ENCODE measurements at places on chromosomes 4 and X.

- no peak for DNase-seq
Measured at GRCh38 chr4:26839534-26839951, 21.1 kb upstream of the STIM2 start.

DNA sequence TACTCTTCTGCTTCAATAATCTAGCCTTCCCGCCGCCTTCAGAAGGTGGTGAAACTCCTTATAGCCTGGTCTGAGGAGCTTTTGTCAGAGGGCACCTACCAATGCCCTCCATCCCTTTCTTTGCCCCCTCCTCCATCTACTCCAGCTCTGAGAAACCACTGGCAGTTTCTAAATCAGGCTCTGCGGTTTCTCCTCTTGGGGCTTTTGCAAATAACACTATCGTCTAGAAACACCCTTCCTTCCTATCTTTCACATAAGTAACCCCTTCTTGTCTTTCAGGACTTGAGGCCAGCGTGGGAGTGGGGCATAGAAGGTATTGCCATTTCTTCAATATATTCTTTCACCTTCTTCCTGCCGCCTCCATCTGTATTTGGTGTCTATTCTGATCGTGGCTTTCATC is 1.2 kb upstream of the EFHC2 start:
- DNase-seq: no peak

DNA sequence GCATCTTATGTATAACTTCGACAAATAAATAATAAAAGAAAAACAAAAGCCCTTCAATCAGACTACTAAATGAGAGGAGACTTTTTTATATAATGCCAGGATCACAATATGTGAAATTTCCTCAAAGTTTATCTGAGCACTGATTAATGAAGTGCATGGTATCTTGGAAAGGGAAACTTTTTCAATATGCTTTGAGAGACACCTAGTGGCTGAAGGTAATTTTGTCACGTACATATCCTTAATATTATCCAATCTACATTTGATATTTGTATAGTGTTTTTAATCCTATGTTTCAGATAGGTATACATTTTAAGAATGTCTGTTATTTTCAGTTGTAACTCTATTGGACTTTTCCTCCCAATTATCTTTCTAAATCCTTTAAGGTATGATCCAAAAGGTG is 146.8 kb downstream of the KLHL4 start:
- no peak for DNase-seq

DNA sequence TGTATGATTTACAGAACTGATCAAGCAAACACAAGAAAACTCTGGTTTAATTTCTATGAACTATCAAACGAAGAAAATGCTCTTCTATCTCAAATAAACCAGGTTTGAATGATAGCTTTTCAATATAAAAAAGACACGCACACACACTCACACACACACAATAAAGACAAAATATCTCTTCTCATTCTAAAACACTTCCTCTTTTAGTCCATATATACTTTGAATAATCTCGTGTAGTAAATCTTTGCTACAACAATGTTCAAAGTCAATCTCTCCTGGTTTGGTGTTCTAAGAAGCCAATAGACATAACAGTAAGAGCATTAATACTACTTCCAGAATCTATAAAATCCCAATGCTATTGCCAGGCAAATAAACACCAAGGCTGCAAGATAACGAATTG is 13.3 kb downstream of the CXCL2 start:
- no peak for DNase-seq

- DNase-seq: no peak
Measured at GRCh38 chr4:82267506-82267905, 106.3 kb downstream of the HNRNPD start.

DNA sequence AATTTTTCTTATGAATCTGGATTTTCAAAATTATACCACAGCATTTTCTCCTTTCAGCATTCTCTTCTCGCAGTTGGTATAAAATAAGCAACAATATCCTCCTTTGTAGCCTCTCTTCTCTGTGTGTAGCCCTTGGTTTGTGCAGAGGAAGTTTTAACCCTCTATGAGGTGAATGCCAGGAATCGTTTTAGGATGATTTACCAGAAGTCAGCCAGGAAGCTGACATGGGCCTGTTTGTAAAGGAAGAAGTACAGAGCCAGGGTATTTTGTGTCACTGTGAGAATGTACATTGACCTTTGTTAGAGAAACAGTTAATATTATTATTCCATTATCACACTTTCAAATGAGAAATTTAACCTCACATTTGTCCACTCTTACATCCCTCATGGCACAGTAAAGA is 88.9 kb upstream of the RPL34 start:
- DNase-seq: no peak

GRCh38 chrX:148120151-148120550 is 139.0 kb downstream of the FMR1NB start:
- no peak for DNase-seq

- DNase-seq: no peak
Measured at GRCh38 chrX:141405486-141405852, 163.2 kb upstream of the SPANXC start.

- DNase-seq: no peak
Measured at GRCh38 chrX:72040506-72040905, 91.2 kb downstream of the RTL5 start.

DNA sequence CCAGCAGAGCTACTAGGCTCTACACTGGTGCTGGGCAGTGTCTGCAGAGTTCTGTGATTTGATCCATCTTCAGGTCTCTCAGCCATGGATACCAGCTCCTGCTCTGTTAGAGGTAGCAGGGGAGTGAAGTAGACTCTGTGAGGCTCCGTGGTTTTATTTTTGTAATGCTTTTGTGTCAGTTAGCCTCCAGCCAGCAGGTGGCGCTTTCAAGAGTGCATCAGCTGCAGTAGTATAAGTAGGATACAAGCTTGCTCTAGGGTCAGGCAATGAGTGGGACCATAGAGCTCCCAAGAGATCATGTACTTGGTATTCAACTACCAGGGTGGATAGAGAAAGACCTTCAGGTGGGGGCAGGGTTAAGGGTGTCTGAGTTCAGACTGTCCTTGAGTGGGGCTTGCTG is 362.5 kb upstream of the TRAM1L1 start:
- DNase-seq: no peak

DNA sequence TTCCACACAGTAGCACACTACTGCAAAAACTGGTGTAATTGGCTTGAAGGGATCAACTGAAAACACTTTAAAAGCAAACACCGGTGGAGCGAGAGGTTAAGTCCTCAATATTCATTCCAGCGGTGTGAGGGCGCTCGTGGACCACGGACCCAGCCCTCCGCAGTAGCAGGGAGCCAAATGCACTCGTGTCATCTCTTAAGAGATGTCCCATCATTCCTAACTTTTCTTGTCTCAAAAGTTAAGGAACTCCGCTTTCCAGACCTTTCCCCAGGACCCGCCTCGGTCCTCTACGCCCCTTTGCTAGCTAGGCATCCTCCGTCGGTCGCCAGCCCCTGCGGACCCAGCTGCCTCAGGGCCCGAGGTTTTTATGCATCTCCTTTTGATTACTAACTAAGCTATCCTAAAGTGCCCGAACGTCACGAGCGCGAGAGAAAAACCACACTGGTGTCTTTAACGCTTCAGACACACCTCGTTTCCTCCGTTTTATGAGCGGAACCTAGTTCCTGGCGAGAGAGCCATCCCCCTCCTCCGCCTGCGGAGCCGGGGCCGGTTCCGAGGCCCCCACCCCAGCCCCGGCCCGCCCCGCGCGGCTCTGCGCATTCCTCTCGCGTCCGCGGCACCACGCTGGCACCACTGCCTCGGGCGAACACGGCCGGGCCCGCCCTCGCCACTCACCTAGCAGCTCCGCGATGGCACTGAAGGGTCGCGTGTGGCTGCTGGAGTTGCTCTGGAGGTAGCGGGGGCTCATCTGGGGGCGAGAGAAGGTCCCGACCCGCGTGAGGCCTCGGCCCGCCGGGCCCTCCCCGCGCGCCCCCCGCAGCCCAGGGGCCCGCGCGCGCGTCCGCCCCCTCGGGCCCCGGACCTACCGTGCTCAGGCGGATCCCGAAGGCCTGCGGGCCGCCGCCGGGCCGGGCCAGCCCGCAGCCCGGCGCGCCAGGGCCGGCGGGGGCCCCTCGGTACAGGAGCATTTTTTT is 723 bp downstream of the MORC4 start:
- peak; percentile 27 for DNase-seq

- no peak for DNase-seq
Measured at GRCh38 chrX:9912351-9913145, 54.6 kb upstream of the CLDN34 start.

- peak; percentile 26 for DNase-seq
Measured at GRCh38 chr4:184649971-184650855, 675 bp downstream of the PRIMPOL start.

- DNase-seq: no peak
Measured at GRCh38 chr4:77819404-77819842, 255 bp upstream of the CNOT6L start.

- DNase-seq: no peak
Measured at GRCh38 chrX:11439846-11440245, 146.6 kb downstream of the AMELX start.

DNA sequence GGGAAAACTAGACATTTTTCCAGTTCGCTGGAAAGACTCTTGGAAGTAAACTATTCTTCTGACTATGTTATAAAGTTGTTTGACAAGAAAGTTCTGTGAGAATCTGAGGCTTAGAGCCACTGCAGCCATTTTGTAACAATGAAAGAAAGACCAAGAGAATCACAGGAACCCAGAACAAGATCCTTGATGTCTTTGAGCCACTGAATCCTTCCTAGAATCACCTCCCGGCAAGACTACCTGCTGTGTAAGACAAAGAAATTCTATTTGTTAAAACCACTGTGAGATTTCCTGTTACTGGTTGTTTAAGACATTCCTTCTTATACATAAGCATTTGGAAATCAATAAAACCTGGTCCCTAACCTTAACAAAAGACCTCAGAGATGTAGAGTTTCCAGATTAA is 175.7 kb upstream of the RASGEF1B start:
- no peak for DNase-seq

GRCh38 chr4:38094419-38094818 is 134.2 kb downstream of the PTTG2 start:
- DNase-seq: no peak

- no peak for DNase-seq
Measured at GRCh38 chr4:54475546-54475945, 182.2 kb upstream of the KIT start.

DNA sequence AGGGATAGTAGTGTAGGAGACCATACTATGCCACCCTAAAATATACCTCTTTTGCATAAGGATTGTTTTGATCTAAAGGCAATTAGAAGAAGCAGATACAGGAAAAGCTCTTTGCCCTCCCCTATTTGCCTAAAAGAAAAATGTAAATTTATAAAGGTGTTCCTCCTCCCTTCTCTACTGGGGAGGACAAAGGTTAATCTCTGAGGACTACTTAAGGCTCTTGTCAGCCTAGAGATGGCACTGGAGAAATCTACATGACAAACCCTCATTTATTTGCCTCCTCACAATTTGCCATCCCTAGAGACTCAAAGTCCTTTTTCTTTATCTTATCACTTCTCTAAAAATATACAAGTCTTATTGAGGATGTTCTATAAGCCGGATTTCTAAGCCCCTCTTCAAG is 1021.8 kb downstream of the STPG2 start:
- no peak for DNase-seq

DNA sequence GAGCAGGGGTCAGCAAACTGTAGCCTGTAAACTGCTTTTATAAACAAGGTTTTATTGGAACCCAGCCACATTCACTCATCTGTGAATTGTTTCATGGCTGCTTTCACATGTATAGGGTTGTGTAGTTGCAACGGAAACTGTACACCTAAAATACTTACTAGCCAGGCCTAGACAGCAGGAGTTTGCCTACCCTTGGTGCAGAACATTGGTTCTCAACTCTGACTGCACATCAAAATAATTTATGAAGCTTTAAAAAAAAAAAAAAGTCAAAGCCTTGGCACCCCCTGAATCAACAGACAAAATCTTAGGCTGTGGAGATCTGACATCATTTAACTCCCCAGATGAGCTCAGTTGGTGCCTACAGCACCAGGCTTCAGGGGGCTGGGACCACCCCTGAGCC is 27.8 kb downstream of the ADGRA3 start:
- no peak for DNase-seq

GRCh38 chr4:40194602-40195161 is 2.1 kb upstream of the RHOH start:
- DNase-seq: no peak

- DNase-seq: peak; percentile 28
Measured at GRCh38 chr4:152515678-152516077, 20.2 kb downstream of the FBXW7 start.

GRCh38 chr4:83692028-83692427 is 156.1 kb downstream of the GPAT3 start:
- DNase-seq: no peak

DNA sequence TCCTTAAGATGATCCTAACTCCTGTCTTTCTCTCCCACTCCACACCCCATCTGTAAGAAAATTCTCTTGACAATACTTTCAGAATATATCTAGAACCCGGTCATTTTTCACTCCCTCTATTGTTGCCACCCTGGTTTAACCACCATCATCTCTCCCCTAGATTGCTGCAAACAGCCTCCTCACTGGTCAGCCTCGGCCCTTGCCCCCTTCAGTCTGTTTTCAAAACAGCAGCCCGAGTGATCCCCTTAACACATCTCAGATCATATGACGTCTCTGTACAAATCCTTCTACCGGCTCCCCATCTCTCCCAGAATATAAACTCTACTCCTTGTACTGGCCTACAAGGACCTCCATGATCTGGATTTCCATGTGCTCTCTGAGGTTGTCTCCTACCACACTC is 35.2 kb upstream of the F9 start:
- DNase-seq: no peak

DNA sequence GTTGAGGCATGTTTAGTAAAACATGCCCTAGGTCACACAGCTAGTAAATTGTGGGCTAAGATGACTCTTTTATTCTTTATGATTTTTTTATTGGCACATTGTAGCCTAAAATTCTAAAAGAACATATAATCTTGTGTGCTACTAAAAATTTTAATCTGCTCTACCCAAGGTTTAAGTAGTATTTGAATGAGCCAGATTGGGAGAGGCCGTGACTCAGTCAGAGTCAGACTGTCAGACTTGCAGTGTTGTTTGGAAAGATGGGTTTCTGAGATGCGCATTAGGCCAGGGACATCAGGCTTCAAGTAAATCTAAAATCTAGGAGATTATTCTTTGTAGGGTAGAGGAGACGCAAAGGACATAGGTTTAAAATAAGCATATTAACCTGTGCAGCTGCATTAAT is 30.7 kb upstream of the TMPRSS11E start:
- DNase-seq: no peak

- DNase-seq: no peak
Measured at GRCh38 chr4:138178566-138178965, 63.6 kb downstream of the SLC7A11 start.

- no peak for DNase-seq
Measured at GRCh38 chrX:110743679-110744340, 51.8 kb downstream of the CHRDL1 start.

Data from GM04504 (cell line).